ENCODE measurements at places on chromosomes 11 and 22. TPM values are rescaled to one million over a fixed set of nuclear protein-coding genes. Genes with fewer than 3 reads are reported as not detected.

Gene APLNR
- 50.7 TPM for total RNA-seq

GRCh38 chr22:40676644-40677043 is 2.6 kb upstream of the MCHR1 start:
- DNase-seq: no peak

Gene TCN1
- not detected for total RNA-seq

Gene DENND6B
- total RNA-seq: 4.1 TPM

Gene BACE1
- total RNA-seq: 19.1 TPM

GRCh38 chr11:99614352-99614751 is 593.6 kb downstream of the CNTN5 start:
- no peak for DNase-seq

Gene KRTAP5-8
- total RNA-seq: not detected

Gene MPZL3
- total RNA-seq: 4.7 TPM

DNA sequence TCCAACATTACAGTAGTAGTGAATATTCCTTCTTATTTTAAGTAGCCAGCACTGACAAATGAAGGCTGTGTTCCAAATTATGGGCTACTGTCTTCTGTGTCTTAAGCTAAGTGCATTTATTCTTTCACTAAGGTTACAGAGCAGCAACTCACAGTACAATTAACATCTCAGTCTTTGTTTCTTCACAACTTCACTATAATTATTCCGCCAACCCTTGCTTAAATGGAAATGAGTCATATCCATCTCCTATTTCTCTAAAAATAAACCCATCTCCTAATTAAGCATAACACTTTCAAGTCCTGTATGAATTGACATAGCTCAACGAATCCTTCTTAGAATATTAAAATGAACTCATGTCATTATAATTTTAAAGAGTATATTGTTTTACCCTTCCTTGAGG is 6.7 kb downstream of the ETS1 start:
- DNase-seq: no peak

Gene MS4A7
- total RNA-seq: 19.5 TPM

Measured in urinary bladder (tissue), 4 donors.